ENCODE measurements at places on chromosomes 7 and 10. TPM values are rescaled to one million over a fixed set of nuclear protein-coding genes. Genes with fewer than 3 reads are reported as not detected.

Gene PNLIPRP1
- total RNA-seq: not detected

Gene PSD
- 0.26 TPM for total RNA-seq

Gene CDC14C
- not detected for total RNA-seq

Gene CREB3L2
- 41.2 TPM for total RNA-seq

Gene HMX3
- not detected for total RNA-seq

Gene ZNF239
- total RNA-seq: 3.4 TPM

Gene TMEM236
- total RNA-seq: 0.06 TPM

Gene FFAR4
- not detected for total RNA-seq

Gene ZNF398
- total RNA-seq: 6.7 TPM

Gene AZGP1
- total RNA-seq: not detected

Gene PDZD7
- 3.4 TPM for total RNA-seq

Gene BAG3
- total RNA-seq: 10.7 TPM

Gene TYW1B
- 3.7 TPM for total RNA-seq

Gene PRKG1
- total RNA-seq: 48.3 TPM

Gene PTPN20
- 0.92 TPM for total RNA-seq

Gene FAM25C
- not detected for total RNA-seq

Gene CEP55
- total RNA-seq: 32.0 TPM

Gene VWDE
- total RNA-seq: not detected

Gene GARIN1A
- 1.6 TPM for total RNA-seq

Gene VPS37D
- 2.9 TPM for total RNA-seq

Gene TAS2R40
- not detected for total RNA-seq

Gene CALCR
- total RNA-seq: not detected

Gene HOXA9
- total RNA-seq: not detected

Gene ATOH7
- total RNA-seq: not detected

Gene GSTK1
- 87.4 TPM for total RNA-seq

Gene JCAD
- total RNA-seq: 17.1 TPM

Gene PPP1R9A
- 0.81 TPM for total RNA-seq

Gene GIMAP6
- total RNA-seq: 5.4 TPM

Gene SEC61G
- 192 TPM for total RNA-seq

Gene SFTPA1
- not detected for total RNA-seq

Gene WDR86
- total RNA-seq: 0.26 TPM

Gene CDH23
- total RNA-seq: 0.26 TPM

Gene OR2A14
- total RNA-seq: not detected

Gene HABP2
- total RNA-seq: not detected

Gene WNT8B
- total RNA-seq: not detected

Gene COL26A1
- total RNA-seq: 0.12 TPM

Gene PRRT4
- under 0.01 TPM for total RNA-seq

Gene UNCX
- total RNA-seq: not detected

Gene KLHDC10
- total RNA-seq: 24.8 TPM

Gene CLEC5A
- not detected for total RNA-seq

Gene FBH1
- total RNA-seq: 109 TPM
